Glomerular endothelial cell (primary cell): ENCODE measurements at places on chromosomes 5 and 9. TPM values are rescaled to one million over a fixed set of nuclear protein-coding genes. Genes with fewer than 3 reads are reported as not detected.

Gene BHMT
- total RNA-seq: not detected in 2 replicates

Gene SPARC
- total RNA-seq: 2,016 and 3,575 TPM in 2 replicates

Gene CARTPT
- total RNA-seq: not detected in 2 replicates

Gene CDKN2B-AS1
- total RNA-seq: 2.9 and 7.1 TPM in 2 replicates

Gene CAMK4
- total RNA-seq: 1.0 and 5.8 TPM in 2 replicates

Gene FOXB2
- total RNA-seq: not detected in 2 replicates

Gene ACTBL2
- total RNA-seq: 2.8 and 4.0 TPM in 2 replicates

Gene C1QTNF2
- 0.06 and 0.29 TPM in 2 replicates for total RNA-seq

Gene FOXD4
- not detected in 2 replicates for total RNA-seq

Gene OTULINL
- total RNA-seq: 0.34 and 1.4 TPM in 2 replicates

Gene MLANA
- not detected in 2 replicates for total RNA-seq

Gene AIF1L
- total RNA-seq: 3.1 and 6.4 TPM in 2 replicates

Gene KLF4
- 3.5 and 10.3 TPM in 2 replicates for total RNA-seq

Gene PPP3R2
- total RNA-seq: not detected in 2 replicates

Gene C5orf46
- total RNA-seq: not detected in 2 replicates

Gene SLCO6A1
- not detected in 2 replicates for total RNA-seq

Gene MRPL50
- 11.4 and 12.8 TPM in 2 replicates for total RNA-seq

Gene PTGES
- total RNA-seq: 1.1 TPM in 1 of 2 replicates, not detected in the other

Gene GDF9
- 0.35 TPM in 1 of 2 replicates, not detected in the other for total RNA-seq

Gene LIX1
- not detected in 2 replicates for total RNA-seq

Gene SLC6A7
- not detected in 2 replicates for total RNA-seq
